Hematopoietic multipotent progenitor cell (in vitro differentiated cells): ENCODE measurements at places on chromosomes 7 and 10. TPM values are rescaled to one million over a fixed set of nuclear protein-coding genes. Genes with fewer than 3 reads are reported as not detected.

- no peak for DNase-seq
These were observed 279.2 kb downstream of the THSD7A start for GRCh38 chr7:11552676-11553296.

GRCh38 chr7:134767520-134768168, 11.8 kb upstream of the CALD1 start:
- no peak for DNase-seq

DNA sequence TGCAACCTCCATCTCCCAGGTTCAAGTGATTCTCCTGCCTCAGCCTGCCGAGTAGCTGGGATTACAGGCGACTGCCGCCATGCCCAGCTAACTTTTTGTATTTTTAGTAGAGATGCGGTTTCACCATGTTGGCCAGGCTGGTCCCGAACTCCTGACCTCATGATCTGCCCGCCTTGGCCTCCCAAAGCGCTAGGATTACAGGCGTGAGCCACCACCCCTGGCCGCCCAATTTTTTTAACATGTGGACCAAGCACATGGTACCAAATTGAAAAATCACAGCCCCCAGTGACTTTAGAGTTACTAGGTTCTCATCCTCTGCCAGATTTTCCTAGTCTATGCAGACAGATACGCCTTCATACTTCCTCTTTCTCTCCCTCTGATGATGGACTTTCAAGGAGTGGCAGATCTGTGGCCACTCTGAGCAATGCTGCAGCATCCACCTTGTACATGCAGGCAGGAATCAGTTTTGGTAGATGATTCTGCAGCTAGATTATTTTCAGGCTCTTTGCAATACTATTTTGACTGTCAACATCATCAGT, 34.0 kb upstream of the EZH2 start:
- no peak for DNase-seq

GRCh38 chr10:69220507-69220906, 375 bp downstream of the HKDC1 start:
- no peak for DNase-seq

DNA sequence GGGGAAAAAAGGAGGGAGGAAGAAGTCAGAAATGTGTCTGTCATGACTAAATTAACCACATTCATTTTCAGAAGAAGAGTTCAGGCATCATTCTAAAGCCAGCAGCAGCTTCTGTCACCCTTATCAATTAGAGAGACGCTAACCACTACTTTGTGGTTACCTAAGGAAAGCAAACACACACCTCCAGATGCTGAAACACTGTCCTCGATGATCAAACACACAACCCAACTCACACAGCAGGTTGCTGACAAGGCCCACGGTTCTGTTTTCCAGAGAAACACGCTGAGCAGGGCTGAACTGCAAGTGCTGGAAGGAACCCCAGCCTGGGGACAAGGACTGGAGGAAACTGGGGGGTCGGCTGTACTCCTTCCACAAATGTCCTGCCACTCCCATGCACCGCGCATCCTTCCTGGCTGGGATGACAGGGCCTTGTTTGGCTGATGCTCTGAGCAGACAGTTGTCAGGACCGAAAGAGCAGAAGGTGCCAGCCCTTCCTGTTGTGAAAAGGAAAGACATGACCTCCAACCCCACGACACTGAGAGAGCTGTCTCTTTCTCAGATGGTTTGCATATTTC, 36.6 kb downstream of the PRKCQ start:
- peak; percentile 48 for DNase-seq

GRCh38 chr7:101399759-101400158, 37.1 kb downstream of the COL26A1 start:
- DNase-seq, result no peak

GRCh38 chr10:130742941-130743675, 568.4 kb downstream of the TCERG1L start:
- no peak for DNase-seq

DNA sequence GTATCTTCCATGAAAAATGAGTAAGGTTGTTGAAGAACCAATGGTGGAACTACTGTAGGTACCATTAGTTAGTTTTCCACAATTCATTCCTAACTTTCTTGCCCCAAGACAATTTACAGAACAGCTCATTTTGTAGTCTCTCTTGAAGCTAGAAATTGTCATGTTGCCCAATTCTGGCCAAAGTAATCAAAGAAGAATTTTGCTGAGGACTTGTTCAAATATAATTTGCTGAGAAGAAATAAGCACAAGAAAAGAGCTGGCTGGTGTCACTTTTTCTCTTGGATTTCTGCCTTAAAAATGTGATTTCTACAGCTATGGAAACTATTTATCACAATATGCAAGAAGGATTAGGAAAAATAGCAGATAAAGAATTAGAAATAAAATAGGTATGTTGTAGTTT, 199.2 kb upstream of the SEMA3A start:
- no peak for DNase-seq

GRCh38 chr7:112547916-112548315, 67.1 kb downstream of the LSMEM1 start:
- DNase-seq, result no peak

- no peak for DNase-seq
These were observed 10.9 kb downstream of the OPTN start for GRCh38 chr10:13110908-13111307.

GRCh38 chr10:129962872-129963640, 1.0 kb downstream of the EBF3 start:
- DNase-seq, result no peak

- no peak for DNase-seq
These were observed 65.2 kb downstream of the HYCC1 start for GRCh38 chr7:22948770-22949169.

DNA sequence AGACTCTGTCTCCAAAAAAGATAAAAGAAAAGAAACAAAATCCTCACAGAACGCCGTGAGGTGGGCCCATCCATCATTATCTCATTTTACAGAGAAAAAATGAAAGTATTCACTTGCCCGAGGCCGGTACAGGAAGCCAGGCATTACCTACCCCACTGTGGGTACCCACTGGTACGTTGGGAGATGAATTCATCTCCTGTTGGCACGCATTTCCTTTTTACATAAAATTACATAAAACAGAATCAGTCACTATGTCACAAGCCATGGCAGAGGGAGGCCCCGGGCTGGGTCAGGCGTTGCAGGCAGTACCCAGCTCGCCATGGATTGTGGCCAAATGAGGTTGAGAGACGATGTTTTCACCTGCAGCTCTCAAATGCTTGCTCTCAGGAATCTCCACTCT, 38.6 kb upstream of the TNRC18 start:
- DNase-seq, result peak; percentile 87

GRCh38 chr7:50229964-50230363, 74.6 kb upstream of the IKZF1 start:
- peak; percentile 58 for DNase-seq

GRCh38 chr7:16836481-16836880, 31.7 kb upstream of the AGR2 start:
- DNase-seq, result no peak

DNA sequence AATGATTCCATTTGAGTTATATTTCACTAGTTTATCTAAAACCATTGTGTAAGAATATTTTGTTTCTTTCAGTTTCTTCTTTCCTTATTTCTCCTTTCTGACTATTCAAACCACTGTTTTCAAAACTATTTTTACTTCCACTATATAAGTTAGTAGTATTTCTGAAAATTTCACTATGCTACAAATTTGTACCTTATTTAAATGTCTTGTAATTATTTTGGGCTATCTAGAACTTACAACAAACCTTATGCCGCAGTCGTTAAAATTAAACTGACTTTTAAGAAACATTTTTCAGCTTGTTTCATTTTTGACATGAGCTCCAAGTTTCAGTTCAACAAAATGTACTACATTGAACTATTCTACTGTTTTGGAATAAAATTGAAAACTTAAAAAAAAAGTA, 1.8 kb downstream of the TFEC start:
- no peak for DNase-seq

DNA sequence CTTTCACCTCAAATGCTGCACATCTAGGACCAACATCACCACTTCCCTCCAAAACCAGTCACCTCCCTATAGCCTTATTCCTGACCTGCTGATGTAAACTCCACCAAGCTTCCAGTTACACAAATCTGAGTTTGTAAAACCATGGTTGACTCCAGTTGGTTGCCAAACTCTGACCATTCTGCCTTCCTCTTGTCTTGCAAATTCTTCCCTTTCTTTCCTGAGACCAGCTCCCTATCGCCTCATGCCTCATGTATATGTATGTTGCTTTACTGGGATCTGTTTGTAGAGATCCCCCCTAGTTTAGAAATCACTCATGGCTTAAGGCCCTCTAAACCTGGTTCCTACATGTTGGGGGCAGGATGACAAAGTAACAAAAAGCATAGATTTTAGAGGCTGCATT, 31.3 kb downstream of the PAX2 start:
- no peak for DNase-seq

DNA sequence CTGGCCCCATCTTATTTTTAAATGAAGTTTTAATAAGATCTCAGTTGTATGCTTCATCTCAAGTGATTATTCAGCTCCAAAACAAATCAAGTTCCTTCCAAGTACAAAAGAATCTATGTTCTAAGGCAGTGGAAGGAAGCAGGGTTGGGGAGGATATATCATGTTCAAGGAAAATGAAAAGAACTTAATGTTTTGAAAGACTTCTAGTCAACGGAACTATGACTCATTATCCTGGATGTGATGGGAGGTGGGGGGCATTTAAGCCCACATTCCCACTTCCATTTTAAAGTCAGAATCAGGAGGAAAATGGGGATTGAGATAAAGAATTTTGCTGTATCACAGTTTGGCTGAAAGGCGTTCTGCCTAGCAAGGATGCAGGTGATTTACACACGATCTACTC, 59.4 kb downstream of the FANK1 start:
- DNase-seq, result no peak

DNA sequence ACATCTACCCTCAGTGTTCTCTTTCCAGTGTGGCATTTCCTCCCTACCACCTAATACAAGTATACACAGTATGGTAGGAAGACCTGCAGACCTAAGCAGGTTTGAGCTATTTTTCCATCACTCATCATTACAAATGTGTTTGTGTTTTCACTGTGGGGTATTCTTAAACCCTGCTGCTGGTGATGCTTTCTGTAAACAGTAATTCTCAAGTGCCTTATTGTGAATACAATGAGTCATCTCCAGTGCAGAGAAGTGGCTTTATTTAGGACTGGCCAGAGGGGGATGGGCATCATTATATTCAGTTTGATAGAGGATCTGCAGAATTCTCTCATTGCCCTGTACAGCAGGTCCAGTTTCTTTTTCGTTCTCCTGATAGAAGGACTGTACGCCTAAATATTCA, 63.7 kb downstream of the GRM8 start:
- DNase-seq, result no peak

DNA sequence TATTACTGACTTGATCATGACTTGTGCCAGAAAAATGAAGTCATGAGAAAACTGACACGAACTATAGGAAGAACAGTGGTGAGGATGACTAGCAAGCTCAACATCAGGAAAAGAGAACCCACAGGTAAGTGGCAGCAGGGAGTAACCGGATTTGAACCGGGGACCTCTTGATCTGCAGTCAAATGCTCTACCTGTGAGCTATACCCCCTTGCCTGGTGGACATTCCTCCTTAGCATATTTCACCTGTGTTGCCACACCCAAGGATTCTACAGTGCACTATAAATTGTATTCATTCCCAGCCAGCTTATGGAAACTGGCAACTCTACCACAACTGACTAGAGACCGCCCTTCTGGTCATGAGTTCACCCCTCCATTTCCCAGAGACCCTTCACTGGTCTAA, 97.5 kb upstream of the ZNF746 start:
- DNase-seq, result no peak

DNA sequence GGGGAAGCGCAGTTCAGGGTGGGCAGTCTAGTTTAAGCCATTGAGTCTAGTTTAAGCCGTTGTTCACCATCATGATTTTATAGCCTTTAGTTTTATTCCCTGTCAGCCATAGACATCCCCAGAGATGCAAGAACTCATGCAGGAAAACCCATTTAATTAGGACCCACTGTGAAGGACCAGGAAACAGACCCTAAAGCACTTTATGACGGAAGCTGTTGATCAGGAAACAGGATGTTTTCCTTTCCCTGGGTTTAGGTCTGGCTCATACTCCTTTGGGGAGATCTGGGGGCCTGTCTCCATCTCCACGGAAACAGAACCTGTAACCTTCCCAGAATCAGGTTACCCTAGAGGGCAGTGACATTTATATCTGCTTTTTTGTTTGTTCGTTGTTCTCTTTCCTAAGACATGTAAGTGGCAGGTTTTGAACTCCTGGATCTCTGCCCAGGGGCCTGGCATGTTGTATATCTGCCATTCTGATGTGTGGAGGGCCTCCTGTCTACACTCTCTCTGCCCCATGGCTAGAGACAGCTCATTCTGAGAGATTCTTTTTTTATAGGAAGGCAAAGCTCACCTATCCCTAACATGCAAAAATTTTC, 657.2 kb upstream of the GALNT17 start:
- DNase-seq, result no peak

DNA sequence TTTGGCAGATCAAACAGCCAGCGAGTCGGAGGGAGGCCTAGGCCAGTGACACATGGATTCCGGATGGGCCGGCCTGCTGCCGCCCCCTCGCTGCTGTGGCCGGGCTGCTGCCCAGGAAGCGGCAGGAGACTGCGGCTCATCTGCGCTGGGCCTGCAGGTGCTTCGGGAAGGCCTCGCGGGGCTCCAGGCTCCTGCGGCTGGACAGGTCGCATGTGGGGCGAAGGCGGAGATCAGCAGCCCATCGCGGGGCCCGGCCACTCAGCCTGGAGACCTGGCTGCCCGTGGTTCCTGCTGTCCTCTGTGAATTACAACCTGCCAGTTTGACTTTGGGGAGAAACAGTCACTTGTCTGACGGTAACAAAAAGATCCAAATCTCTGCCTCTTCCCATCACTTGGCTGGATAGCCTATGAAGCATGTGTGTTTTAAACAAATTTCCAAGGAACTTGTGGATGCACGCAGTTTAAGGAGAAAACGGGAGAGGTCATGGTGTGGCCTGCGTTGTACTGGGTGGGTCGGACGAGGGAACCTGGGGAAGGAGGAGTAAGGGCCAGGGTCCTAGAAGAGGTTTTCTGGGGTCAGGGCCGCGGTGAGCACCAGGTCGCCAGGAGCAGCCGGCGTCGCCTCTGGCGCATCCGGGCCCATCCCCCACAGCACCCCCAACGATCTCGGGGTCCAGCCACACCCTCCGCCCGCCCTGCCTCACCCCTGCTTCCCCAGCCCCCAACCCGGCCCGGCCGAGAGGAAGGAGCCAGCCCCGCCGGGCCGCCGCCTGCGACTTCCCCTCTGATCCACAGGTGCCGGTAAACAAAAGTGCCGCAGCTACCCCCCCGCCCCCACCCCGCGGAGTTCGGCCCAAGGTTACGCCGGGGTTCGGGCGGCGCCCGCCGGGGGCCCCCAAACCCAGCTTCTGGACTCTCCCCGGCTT, 1.6 kb downstream of the SPOCK2 start:
- DNase-seq, result peak; percentile 62

Gene HABP2
- 0.27 TPM for total RNA-seq

Gene MYH16
- total RNA-seq, result not detected

Gene INSYN2A
- under 0.01 TPM for total RNA-seq

Gene ALOX5
- 9.2 TPM for total RNA-seq

Gene CCDC136
- 11.6 TPM for total RNA-seq

Gene PTPRZ1
- not detected for total RNA-seq

Gene ZNF511
- total RNA-seq, result 19.4 TPM

Gene RNF133
- total RNA-seq, result not detected

Gene HNRNPA2B1
- 89.9 TPM for total RNA-seq

Gene PLAU
- 10.8 TPM for total RNA-seq

Gene PKD2L1
- not detected for total RNA-seq

Gene RTKN2
- 0.27 TPM for total RNA-seq

Gene LIPJ
- 0.27 TPM for total RNA-seq

Gene OR2A25
- total RNA-seq, result not detected
